ENCODE measurements at places on chromosomes 3 and 15. TPM values are rescaled to one million over a fixed set of nuclear protein-coding genes. Genes with fewer than 3 reads are reported as not detected.

Gene ITGA11
- 9.0 TPM for total RNA-seq

Gene LACTB
- total RNA-seq: 16.7 TPM

Gene CPNE9
- 6.3 TPM for total RNA-seq

Gene RPL39L
- total RNA-seq: 7.2 TPM

Gene HTR3E
- not detected for total RNA-seq

DNA sequence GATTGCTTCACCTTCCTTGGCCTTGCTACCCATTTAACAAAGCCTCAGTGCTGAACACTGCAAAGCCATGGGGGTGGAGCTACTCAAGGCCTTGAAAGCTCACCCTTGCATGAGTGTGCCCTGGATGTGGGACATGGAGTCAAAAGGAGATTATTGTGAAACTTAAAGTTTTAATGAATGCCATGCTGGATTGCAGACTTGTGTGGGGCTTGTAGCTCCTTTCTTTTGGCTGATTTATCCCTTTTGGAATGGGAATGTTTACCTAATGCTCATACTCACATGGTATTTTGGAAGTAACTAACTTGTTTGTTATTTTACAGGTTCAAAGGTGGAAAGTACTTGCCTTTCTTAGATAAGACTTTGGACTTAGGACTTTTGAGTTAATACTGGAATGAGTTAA lies 538.5 kb upstream of the NECTIN3 start:
- DNase-seq: no peak

GRCh38 chr3:68447885-68448284 lies 484.5 kb downstream of the TAFA4 start:
- no peak for DNase-seq

- DNase-seq: no peak
These were observed 39.6 kb downstream of the DAPK2 start for GRCh38 chr15:64006642-64007041.

DNA sequence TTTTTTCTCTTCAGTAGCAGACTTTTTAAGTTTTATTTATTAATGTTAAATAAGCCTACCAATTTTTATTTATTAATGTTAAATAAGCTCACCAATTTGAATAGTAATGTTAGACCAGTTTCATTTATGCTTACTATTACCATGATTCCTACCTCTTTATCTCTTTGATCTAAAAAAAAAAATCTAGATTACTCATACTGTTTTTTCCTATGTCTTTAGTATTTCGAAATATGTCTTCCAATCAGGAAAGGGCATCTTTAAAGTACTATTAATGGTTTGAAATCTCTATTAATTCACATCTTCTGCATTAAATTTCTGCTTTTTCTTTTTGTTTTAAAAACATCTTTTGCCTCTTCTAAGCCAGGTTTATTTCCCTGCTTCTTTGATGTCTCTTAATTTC lies 27.5 kb upstream of the MAPKBP1 start:
- DNase-seq: no peak

DNA sequence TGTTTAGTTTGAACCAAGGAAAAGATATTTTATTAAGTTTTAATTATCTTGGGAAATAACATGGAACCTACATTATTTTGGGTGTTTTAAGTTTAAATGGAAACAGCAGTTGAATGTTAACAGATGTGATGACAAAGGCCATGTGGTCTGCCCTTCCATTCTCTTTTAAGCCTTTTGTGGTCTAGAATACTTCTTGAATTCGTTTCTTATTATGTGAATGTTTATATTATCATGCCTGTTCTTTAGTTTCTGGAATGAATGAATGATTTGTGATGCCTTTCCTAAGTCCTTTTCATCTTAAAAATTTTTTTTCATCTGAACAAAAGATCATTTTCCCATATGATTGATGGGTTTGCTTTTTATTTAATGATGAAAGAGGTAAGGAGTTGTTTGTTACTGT lies 44.6 kb downstream of the SNRK start:
- no peak for DNase-seq

DNA sequence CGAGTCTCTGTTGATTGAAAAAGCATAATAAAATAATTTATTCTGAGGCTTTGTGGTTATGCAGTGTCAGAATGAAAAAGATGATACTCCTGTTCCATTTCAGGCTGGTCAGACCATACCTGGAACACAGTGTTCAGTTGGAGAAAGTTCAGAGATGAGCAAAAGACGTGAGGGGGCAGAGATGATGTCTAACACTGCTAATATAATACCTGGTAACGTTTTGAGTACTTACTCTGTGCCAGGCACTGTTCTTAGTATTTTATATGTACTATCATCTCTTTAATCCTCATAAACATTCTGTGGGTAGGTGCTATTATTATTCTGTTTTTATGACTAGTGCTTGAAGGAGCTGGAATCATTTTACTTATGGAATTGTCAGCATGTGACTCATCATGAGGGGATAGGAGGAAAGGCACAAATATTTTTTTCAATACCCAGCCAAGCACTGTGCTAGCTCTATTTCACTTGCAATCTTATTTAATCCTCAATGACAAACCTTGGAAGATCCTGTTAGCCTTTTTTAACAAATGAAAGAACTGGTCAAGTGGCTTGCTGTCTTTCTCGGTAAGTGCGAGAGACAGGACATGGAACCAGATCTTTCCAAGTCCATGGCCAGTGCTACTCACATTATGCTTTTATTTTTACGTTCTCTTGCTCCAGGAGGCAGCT lies 31.8 kb downstream of the IQGAP1 start:
- no peak for DNase-seq

GRCh38 chr3:63972196-63972595 lies 51.1 kb downstream of the PSMD6 start:
- DNase-seq: no peak

- no peak for DNase-seq
These were observed 50.7 kb upstream of the C3orf49 start for GRCh38 chr3:63768386-63768785.

GRCh38 chr3:172211123-172211522 lies 171.7 kb downstream of the FNDC3B start:
- no peak for DNase-seq

GRCh38 chr3:125052624-125053303 lies 3.0 kb downstream of the HEG1 start:
- no peak for DNase-seq

DNA sequence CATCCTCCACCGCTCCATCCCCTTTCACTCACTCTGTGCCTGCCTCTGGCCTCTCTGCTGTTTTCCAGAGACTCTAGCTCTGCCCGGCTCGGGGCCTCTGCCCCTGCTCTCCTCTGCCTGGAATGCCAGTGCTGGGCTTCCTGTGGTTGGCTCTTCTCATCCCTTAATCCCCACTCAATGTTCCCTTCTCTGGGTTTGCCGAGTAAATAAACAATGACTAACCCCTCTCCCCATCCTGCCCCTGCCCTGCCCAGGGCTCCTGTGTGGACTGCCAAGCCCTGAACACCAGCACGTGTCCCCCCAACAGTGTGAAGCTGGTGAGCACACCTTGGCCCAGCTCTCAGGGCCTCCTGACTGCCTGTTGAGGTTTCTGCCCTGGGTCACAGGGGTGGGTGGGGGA lies 12.2 kb downstream of the STAB1 start:
- no peak for DNase-seq

GRCh38 chr3:159996959-159997358 lies 8.3 kb downstream of the IL12A start:
- DNase-seq: no peak

DNA sequence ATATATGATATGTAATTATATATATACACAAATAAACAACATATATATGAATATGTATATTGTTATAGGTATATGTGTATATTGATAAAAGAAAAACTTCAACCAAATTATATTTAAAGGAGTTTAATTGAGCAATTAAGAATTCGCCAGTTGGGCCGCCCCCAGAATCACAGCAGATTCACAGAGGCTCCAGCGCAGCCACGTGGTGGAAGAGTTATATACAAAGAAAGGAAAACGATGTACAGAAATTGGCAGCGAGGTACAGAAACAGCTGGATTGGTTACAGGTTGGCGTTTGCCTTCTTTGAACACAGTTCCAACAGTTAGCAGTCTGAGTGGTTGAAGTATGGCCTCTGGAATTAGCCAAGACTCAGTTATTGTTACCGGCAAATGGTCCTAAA lies 137.3 kb upstream of the SLC24A5 start:
- no peak for DNase-seq

DNA sequence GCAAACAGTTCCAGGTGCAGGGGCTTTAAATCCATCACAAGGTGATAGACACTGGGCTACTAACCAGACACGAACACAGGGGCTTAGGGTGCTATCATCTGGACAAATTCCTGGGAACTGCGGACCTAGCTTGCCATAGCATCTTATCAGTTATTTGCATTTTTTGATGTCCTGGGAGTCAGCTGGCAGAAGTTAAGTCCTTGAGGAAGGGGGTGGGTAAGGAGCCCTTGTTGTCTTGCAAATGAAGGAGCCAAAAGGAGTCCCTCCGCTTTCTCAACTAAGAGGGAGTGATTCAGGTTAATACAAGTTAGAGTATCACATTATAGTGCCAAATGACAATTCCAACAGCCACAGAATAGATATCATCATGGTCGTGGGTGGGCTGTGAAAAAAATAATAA lies 108.9 kb downstream of the NPAP1 start:
- no peak for DNase-seq
